Stimulated activated CD4-positive, alpha-beta T cell treated with anti-CD3 and anti-CD28 coated beads, TNF-alpha, amount 100 ng/mL, for 24 hours (primary cell): ENCODE measurements at places on chromosomes 7 and 10.

- no peak for DNase-seq
Measured at GRCh38 chr7:84384417-84384816, 189.8 kb upstream of the SEMA3A start.

GRCh38 chr10:44386546-44387052 lies 1.7 kb upstream of the CXCL12 start:
- no peak for DNase-seq

DNA sequence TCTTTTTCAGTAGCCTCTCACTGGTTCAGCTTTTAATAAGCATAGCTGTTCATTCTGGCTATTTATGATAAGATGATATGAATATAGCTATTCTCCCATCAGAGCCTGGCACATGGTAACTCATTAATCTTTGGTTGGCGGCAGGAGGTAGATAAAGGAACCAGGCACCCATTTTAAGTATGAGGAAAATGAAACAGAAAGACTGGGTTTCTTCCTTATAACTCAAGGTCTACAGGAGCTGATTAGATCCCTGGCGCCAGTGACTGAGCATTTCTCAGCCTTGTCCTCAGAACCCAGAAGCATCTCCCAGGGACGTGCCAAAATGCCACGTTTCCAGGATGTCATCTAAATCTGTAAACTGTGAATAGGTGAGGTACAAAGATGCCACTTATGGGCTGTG lies 141.9 kb downstream of the TCF7L2 start:
- no peak for DNase-seq

GRCh38 chr7:153832160-153832559 lies 220.0 kb upstream of the DPP6 start:
- no peak for DNase-seq

DNA sequence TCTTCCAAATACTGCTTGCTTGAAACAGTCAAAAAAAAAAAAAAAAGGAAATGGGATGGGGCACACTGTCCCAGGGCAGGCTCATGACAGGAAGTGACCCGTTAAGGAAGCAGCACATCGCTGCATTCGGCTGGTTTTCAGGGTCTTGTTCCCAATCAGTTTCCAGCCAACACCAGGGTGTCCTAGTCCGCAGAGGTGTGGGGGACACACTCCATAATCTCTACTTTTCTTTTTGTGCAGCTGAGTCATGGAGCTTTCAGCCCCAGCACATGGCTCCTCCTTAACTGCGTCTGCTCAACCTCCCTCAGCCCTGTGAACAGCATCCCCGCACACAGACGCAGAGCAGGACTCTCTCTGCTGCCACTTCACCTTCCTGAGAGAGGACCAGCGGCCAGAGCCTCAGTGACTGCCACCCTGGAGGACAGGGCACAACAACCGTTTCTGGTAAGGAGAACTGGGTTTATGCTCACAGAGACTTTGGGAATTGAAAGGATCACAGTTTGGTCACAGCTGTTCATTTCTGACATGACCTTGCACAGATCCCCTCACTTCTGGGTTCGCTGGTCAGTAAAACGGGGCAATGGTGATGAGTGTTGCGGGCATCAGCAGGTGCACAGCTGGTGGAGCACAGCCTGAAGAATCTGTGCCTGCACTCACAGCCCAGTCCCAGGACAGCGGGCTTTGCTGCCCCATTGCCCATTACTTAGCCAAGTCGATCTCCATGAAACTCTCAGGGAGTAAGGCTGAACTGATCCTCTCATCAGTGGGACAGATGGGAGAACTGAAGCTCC lies at the start of gene GIMAP5:
TSS of gene GIMAP5 (plus strand) at position 154 of the 791 bp plus-strand sequence. CDS start 3,467 bp downstream, outside the sequence.
- DNase-seq, result no peak

- no peak for DNase-seq
Measured at GRCh38 chr10:44316187-44316921, 68.5 kb downstream of the CXCL12 start.

- DNase-seq, result no peak
Measured at GRCh38 chr7:41197769-41198168, 505.1 kb downstream of the INHBA start.

DNA sequence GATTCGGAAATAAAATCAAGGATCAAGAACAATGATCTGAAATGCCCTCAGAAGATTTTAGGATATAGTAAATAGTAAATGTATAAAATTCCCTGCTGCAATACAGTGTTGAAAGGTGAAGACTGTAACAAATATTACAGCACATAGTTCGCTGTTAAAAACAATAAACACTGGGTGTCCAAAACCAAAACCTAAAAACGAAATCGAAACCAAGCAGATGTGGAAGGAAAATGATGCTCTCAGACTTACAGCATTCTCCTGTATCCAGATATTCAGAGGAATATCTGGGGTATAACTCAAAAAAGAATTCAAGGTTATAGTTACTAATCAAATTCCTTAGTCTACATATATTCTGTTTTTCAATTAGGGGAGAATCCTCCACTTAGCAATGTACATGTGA lies 708.1 kb upstream of the PCDH15 start:
- no peak for DNase-seq

- no peak for DNase-seq
Measured at GRCh38 chr7:22356701-22357310, at the start of gene RAPGEF5. Gene RAPGEF5 (minus strand): TSS chr7:22357154. CDS start chr7:22357060, 94 bp downstream.

DNA sequence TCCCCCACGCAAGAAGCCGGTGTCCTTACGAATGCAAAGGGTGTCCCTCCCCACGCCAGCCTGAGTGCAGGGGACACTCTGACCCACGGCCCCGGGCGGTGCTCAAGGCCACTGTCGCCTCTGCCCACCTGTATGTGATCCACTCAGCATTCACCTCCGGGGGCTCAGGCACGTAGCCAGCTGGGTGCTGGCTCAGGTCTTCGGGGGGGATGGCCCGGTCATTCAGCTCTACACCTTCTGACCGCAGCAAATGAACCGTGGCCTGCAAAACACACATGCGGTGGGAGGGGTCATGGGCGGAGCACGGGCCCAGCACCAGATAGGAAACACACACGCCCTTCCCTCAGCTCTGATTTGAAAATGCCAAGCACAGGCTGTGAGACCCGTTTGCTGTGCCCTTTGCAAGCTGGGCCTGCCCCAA lies 25.9 kb downstream of the CFAP46 start:
- no peak for DNase-seq

GRCh38 chr7:102967798-102968197 lies 55.0 kb downstream of the LRRC17 start:
- DNase-seq, result no peak

DNA sequence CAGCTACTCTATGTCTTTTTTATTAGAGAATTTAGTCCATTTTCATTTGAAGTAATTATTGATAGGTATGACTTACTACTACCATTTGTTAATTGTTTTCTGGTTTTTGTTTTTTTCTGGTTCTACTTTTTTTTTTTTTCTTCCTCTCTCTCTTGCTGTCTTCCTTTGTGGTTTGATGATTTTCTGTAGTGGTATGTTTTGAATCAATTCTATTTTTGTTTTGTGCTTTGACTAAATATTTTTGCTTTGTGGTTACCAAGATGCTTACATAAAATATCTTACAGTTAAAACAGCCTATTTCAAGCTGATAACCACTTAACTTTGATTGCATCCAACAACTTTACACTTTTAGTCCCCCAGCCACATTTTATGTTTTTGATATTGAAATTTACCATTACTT lies 3.3 kb upstream of the OR2F2 start:
- DNase-seq, result no peak

GRCh38 chr7:14270099-14270498 lies 280.6 kb upstream of the ETV1 start:
- no peak for DNase-seq

GRCh38 chr7:50304911-50305582 lies 531 bp downstream of the IKZF1 start:
- DNase-seq, result peak; percentile 49

GRCh38 chr10:63720072-63720537 lies 198.9 kb downstream of the REEP3 start:
- DNase-seq, result peak; percentile 45

GRCh38 chr7:116525913-116526861 lies 1.4 kb downstream of the CAV1 start:
- no peak for DNase-seq

DNA sequence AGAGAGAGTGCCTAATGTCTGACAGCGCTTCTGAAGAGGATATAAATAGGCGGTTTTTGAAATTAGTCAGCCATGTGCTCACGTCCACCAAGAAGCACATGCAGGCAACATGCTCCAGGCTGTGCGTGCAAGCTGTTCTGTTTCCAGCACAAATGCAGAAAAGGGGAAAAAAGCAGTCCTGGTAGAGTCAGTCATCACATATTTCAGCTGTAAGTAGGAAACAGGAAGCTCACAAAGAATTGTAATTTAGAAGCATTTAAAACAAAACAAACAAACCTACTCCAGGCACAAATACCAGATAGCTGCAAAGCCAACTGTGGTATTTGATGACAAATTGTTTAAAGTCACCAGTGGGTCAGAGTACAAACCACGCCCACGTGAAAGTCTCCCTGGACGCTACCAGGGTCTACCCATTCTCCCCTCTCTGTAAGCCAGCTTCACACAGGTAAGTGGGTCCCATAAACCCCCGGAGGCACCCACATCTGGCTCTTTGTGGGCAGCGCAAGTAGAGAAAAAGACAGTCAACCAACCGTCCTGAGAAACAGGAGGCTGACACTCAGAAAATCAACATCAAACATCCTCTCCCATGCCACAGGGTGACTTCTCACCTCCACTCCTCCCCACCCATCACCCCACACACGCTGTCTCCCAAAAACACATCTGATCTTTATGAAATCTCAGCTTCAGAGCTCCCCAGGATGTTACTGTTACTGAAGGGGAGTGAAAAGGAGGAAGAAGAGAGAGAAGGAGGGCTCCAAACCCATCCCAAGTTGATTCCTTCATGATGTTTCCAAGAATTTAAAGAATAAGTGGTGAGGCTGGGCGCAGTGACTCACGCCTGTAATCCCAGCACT lies 186.4 kb downstream of the FAM107B start:
- DNase-seq, result peak; percentile 60

- DNase-seq, result no peak
Measured at GRCh38 chr7:153381275-153382040, 621.9 kb downstream of the ACTR3B start.

DNA sequence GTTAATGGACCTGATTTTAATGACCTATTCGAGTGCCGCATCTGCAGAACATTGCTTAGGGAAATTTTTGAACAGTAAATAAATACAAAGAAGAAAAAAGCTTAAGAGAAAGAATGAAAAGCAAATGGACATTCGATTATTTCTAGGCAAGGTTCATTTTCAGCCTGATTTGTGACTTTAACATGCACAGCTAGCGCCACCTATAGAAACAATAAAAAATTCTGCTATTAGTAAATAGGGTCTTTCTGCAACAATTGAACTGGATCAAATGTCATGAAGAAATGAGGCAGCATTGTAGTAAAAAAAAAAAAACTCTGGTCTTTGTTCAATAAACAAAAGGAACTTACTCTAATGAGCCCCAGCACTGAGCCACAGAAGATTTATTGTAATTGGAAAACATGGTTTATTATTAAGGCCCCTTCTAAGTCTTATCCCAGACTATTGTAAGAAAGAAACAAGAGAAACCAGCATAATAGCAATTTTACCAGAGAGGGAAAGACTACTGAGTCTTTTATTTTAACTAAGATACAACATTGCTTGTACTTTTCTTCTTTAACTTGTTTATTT lies 41.4 kb upstream of the GHITM start:
- DNase-seq, result no peak

DNA sequence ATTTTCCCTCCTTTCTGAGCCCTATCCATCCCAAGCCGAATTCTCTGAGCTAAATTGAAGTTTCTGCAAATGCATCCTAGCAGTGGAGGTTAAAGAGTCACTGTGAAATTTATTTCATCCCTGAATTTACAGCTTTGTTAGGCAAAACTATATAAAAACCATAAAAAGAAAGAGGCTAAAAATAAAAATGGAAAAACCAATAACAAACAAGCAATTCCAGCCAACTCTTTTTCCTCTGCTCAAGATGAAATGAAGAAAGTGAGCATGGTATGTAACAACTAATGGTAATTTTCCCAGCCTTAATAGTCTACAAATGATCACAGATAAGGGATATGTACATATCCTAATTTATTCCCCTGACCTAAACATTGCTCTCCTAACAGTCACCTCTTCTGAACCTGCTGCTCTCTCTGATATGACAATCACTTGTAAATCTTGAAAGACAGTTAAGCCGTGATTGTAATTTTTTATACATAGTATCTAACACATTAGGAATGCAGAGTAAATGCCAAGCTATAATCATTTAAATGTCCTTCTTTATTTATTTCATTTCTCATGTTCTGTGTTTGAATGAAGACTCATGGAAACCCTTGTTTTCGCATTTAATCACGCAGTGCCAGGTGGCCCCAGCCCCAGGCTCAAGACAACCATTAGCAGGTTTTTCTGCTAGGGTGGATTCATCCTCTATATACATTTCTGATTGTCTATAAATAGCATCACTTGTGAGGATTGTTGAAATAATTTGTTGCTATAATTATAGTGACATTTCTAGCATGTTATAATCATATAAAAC lies 48.6 kb upstream of the NRP1 start:
- DNase-seq, result no peak

DNA sequence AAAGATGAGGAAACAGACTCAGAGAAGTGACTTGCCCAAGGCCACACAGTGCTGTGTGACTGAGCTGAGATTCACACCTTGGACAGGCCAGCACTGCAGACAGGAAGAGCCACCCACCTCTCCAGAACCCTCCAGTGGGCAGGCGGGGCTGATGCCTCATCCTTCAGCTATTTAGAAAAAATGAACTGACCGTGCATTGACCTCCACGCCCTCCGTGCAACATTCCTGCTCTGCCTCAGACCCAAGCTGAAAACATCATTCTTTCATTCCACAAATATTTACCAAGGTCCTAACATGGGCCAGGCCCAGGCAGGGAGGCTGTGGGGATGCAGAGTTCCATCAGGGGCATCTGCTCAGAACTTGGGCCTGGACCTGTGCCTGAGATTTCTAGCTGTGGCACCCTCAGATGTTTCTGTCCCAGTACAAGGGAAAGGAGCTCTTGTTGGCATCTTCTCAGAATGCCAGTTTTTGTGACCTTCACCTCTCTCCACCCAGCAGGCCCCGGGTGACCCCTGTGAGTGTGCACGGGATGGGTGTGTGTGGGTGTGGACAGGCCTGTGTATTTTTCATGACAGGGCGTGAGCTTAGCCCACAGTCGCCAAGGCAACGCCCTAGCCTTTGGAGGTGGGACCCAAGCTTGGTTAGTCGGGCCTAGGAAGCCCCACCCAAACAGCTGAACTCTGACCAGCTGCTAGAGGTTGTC lies 6.5 kb downstream of the VSIR start:
- no peak for DNase-seq

DNA sequence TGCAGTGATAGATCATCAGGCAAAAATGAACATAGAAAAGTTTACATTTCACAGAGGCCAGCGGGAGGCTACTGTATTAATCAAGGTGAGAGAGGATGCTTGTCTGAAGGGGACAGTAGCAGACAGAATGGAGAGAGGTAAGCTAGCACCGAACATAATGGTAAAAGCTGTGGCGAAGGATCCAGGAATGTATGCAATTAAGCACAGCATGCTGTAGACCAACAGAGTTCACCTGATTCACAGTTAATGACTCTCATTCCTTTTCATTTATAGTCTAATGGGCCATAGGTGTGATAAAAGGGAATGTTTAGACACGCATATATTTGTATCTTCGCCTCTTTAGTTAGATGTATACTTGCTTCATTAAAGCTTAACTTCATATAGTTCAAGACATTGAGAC lies 150.9 kb upstream of the MBL2 start:
- no peak for DNase-seq
